ENCODE measurements at places on chromosomes 3 and 15. TPM values are rescaled to one million over a fixed set of nuclear protein-coding genes. Genes with fewer than 3 reads are reported as not detected.

- no peak for DNase-seq
Measured at GRCh38 chr3:192896208-192896607, 21.4 kb downstream of the MB21D2 start.

- no peak for DNase-seq
Measured at GRCh38 chr15:84772031-84772430, 23.6 kb downstream of the ZNF592 start.

Gene GOLGA8J
- total RNA-seq: not detected

GRCh38 chr3:52065264-52065756, 8.9 kb upstream of the DUSP7 start:
- no peak for DNase-seq

GRCh38 chr3:169633105-169633504, 30.4 kb downstream of the MECOM start:
- no peak for DNase-seq

- no peak for DNase-seq
Measured at GRCh38 chr3:179151474-179151873, 3.3 kb downstream of the PIK3CA start.

DNA sequence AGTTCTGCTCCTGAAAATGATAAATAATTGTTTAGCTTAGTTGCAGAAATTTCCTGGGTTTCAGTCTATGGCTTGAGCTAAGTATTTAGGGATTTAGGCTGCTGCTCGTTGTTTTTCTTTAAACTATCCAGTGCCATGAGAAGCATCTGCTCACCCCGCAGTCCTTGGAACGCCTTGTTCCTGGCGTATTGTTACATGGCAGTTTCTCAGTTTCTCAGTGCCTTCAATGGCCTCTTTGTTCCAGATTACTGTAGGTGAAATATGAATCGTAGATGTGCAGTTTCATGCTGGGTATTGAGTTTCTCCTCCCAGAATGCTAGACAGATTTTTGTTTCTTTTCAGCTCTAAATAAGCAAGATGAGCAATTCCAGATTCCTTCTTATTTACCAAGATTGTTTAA, 269.5 kb upstream of the GBE1 start:
- DNase-seq: no peak

DNA sequence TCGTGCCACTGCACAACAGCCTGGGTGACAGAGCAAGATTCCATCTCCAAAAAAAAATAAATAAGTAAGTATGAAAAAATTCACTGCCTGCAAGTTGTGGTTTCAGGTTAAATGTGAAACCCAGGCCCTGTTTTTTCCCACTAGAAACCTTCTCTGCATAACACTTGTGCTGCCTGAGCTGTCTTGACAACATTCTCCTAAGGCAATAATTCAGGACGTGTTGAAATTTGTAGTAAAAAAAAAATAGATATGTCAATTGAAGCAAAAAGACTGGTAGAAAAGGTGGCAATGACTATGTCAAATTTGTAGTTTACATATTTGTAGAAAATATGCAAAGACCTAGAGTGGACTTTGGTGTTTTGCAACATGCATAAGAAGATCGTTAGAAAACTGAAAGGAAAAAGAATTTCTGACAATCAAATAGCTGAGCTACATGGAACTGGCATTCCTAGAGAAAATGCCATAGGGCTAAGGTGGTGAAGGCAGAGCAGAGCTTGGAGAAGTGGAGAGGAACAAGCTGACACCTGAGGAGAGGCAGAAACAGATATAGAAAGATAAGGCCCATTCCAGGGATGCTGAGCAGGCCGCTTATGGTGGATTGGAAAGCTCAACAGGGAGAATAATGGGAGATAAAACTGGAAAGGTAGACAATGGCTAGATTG, 150.2 kb downstream of the PLCH1 start:
- peak; percentile 61 for DNase-seq

DNA sequence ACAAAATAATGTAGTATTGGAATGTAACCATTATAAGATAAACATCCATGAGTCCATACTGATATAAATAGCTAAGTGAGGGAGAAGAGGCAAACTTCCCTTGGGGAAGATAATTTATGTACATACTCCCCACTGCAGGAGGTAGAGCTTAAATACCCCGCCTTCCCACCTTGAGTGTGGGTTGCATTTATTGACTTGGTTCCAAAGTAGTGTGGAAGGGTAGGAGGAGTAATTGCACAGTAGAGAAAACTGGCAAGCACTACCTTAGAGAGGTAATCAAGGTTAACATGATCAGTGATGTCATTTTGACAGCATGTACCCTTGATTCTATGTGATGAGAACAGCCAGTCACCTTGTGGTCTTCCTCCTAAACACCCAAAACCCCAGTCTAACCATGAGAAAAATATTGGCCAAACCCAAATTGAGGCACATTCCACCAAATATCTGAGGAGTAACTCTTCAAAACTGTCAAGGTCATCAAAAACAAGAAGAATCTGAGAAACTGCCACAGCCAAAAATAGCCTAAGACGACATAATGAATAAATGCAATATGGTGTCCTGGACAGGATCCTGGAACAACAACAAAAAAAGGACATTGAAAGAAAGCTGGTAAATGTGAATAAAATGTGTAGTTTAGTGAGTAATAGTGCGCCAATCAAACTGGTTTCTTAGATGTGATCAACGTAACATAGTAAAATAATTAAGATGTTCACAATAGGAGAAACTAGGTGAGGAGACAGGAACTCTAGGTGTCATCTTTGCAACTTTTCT, 774 bp upstream of the CNOT10 start:
- no peak for DNase-seq

DNA sequence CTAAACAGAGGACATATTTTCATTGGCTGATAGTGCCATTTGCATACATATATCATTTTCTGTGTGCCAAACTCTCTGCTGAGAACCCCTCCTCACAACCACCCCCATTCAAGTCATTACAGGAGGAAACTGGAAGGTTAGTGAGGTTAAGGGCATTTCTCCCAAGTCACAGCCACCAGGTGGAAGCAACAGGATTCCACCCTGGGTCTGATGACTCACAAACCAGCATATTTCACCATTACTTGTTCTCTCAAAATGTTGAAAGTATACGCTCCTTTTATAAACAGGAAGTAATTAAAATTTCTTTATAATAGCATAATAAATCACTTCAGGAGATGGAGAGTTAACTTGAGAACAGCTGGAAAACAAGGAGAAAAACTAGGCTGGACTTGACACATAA, 398.6 kb upstream of the WNT5A start:
- DNase-seq: no peak

Measured in endodermal cell (in vitro differentiated cells).